ENCODE measurements at places on chromosomes 3 and 15.

GRCh38 chr15:87626860-87627259 is 629.7 kb downstream of the NTRK3 start:
- DNase-seq = no peak

DNA sequence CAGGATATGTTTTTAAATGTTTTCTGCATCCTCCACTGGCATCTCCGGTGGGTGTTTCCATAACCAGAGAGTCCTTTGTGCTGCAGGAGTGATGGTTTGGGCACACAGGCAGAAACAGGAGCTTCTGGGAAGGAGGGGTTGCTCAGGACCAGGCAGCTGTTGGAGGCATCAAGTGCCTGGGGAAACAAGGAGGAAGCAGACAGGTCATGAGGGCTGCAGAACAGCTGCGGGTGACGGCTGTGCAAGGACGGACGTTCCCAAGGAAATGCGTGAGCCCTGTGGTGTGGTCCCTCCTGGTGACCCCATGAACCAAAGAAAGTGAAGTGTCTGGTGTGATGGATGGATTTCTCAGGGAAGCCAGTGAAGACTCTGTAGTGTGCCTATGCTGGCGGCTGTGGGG is 61.2 kb upstream of the TNFAIP8L3 start:
- no peak for DNase-seq

DNA sequence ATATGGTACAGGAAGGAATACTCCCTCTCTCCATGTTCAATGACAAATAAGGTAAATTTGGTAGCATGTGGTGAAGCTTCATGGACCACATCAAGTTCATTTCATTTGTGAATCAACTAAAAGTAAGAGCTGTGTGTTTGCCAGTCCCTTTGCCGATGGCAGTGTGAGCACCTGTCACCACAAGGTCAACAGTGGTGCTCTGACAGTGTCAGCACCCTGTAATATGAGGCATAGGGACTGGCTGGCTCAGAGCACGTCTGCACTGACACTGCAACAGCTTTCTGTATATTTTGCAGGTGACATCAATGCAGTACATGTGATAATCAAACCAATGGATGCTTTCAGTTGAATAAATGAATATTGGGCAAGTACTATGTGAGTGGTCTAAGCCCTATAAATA is 852.4 kb downstream of the TUSC7 start:
- DNase-seq = no peak

GRCh38 chr3:193819117-193820010 is 226.4 kb downstream of the OPA1 start:
- no peak for DNase-seq

DNA sequence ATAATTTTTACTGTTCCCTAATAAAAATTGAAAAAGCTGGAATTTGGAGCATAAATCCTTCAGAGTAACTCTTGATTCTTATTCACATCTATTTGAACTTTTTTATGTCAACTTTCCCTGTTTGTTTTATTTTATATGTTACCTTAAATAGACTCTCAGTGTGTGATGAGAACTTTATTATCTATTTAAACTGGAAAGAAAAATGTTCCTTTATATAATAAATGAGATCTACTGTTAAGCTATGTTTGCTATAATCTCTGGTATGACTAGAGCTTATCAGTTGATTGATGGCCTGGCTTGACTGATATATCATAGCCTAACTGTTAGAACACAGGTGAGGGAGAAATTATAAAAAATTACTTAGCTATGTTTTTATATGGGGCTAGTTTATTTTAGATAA is 330.6 kb upstream of the EPHA6 start:
- DNase-seq = no peak

DNA sequence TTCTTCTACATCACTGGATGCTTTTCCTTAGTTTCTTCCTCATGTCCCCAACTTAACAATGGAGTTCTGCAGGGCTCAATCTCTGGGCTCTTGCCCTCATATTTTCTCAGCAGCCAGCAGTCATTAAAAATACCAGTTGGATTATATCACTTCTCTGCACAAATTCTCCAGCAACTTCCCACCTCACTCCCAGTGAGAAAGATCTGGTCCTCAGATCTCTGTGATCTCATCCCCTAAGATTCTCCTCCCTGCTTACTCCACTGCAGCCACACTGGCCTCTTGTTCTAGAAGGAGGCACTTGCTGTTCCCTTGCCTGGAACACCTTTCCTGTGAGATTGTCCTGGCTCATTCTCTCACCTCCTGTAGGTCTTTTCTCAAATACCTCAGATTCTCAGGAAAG is 6.1 kb downstream of the ERICH6 start:
- no peak for DNase-seq

DNA sequence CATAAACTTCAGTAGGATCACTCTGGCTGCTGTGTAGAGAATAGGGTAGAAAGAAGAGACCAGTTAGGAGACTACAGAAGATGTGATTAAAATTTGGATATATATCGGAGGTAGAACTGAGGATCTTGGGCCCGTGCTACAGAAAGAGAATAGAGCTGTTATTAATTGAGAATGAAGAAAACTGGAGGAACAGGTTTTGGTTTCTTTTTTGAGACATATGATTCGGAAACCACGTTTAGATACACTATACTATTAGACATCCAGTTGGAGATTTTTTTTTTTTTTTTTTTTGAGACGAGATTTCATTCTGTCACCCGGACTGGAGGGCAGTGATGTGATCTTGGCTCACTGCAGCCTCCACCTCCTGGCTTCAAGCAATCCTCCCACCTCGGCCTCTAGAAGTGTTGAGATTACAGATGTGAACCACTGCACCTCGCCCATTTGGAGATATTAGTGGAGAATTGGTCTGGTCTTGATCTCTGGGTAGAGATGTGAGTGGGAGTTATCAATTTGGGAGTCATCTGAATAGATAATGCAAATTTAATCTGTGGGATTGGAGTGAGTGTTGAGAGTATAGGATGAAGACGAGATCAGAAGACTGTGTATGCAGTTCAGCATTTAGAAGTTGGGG is 50.9 kb downstream of the TCF12 start:
- no peak for DNase-seq

DNA sequence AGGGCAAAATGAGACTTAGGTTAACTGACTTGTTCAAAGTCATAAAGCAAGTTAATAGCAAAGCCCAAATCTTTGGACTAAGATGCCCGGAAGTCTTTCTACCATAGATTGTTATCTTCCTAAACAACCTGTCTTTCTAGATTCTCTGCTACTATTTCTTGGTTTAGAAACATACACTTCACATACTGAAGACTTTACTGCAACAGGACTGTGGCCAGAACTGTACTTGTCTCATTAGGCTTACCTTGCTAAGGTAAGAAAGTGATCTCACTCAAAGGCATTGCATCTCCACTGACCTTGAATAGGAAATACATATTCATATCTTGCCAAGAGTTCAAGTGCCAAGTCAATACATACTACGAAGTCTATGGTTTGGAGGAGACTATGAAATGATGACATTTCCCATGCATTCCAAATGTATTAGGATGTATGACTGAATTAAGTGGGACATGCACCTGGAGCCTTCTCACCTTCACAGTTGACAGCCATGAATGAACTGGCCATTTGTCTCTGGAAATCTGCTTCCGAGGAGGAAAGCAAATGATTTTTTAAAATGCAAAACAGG is 5.0 kb downstream of the ZDHHC3 start:
- DNase-seq = no peak

- no peak for DNase-seq
These were observed 27.2 kb upstream of the VPS33B start for GRCh38 chr15:91049378-91050127.

GRCh38 chr3:95048564-95048963 is 985.7 kb downstream of the NSUN3 start:
- DNase-seq = no peak

GRCh38 chr3:132756108-132756650 is 34.0 kb upstream of the NPHP3 start:
- no peak for DNase-seq

DNA sequence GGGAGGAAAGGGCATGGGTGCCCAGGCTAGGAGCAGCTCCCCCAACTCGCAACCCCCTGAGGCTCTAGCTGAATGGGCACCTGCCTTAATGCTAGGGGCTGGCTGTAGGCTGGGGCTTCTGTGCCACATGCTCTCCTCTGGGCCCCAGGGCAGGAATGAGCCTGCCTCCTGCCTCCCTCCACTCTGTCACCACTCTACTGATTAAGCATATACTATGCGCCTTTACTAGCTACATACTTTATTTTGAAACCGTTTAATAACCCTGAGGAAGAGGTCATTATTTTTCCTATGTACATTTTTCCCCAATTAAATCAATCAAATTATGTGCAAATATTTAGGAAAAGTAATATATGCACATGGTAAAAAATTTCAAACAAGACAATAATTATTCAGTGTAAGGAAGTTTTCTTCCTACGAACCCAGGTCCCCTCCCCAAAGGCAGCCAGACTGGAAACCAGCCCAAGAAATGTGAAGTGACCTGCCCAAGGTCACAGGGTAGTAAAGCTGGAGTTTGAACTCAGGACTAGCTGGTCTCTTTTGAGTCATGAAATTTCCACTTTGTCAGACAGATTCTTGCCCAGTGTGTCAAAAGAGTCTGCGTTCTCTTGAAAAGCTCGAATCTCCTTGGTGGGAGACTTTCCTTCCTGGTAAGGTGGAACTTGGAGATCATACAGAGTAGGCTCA is 122.5 kb downstream of the DNAJB8 start:
- DNase-seq = no peak

DNA sequence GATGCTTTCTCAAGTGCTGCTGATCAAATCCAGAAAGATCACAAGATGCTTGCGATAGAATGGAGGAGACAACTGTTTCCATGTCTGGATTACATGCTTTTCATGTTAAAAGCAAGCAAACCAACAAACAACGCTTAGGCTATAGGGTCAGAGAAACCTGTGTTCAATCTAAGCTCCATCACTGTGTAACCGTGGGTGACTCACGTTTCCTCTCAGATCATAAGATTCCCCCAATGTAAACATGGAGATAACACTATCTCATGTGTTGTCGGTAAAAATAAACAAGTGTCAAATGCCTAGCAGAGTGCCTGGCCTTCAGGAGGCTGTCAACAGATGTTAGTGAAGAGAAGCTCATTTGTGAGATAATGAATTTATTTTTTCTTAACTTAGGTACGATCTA is 907.8 kb downstream of the NTRK3 start:
- no peak for DNase-seq

- DNase-seq = no peak
These were observed 44.7 kb upstream of the CHRNA7 start for GRCh38 chr15:31985607-31986006.
